NCI-H1417 treated with DMSO at 0.1 percent for 48 hours (cell line): ENCODE measurements at places on chromosomes 5 and 9.

- DNase-seq, result no peak
Measured at GRCh38 chr5:154248691-154249090, 58.2 kb downstream of the GALNT10 start.

GRCh38 chr5:135862086-135862485 lies 27.6 kb downstream of the SLC25A48 start:
- no peak for DNase-seq

GRCh38 chr5:135392256-135392655 lies 6.8 kb downstream of the MACROH2A1 start:
- no peak for DNase-seq

DNA sequence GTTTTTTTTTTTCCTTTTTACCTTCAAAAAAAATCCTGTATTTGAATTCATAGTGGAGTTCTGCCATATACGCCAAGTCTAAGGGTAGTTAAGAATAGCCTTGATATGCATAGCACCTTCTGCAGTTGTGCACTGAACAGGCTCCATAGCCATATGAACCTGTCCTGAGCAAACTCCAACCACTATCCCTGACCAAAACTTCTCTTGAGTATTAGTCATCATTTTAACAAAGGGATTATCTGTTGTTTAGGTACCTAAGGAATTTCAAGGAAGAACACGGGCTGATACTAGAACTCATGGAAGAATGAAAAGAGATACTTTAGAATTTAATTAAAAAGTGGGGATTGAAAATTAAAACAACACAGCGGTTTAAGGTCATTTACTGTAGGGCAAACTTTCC lies 1.9 kb upstream of the FBXO38 start:
- DNase-seq, result no peak

DNA sequence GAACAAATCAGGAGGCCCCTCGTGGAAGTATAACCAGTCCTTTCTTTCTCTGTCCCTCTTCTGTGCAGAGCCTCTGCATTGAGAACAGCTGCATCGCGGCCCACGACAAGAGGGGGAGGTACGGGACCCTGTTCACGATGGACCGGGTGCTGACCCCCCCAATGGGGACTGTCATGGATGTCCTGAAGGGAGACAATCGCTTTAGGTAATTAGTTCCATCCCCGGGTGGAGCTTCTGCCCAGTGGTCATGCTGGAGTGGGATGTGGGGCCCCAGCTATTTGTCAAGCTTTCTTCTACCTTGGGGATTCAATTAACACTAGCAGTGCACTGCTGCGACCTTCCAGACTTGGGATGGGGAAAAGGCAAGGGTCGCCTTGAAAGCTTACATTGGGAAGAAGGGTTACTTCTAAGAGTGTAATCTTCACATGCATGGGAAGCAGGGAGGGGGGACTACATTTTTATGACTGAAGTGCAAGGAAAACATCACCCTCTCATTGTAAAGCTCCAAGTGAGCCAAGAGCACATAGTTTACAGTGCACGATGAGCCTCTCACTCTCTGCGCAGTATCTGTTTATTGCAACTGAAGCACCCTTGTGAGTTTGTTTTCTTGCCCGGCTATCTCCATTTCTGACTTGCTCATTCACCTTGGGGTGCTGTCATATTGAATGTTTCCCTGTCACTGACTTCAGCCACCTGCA lies 27.0 kb downstream of the TGFBI start:
- no peak for DNase-seq

DNA sequence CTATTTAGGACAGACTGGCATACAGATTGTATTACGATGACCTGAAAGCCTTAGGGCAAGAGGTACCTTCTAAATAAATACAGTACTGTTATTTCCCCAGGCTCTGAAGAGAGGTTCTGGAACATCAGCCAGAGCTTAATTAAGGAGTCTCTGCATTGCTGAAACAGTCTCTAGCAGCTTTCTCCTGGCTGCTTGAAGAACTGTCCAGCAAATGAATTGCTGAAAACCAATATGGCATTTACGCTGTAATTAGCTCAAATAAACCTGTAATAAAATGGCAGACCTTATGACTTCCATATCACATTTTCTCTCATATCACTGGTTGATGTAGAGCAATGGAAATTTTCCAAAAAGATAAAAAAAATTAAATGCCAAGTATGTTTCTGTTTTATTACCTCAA lies 636.3 kb downstream of the GABRG2 start:
- no peak for DNase-seq

GRCh38 chr9:121445986-121446385 lies 53.7 kb downstream of the GGTA1 start:
- no peak for DNase-seq

DNA sequence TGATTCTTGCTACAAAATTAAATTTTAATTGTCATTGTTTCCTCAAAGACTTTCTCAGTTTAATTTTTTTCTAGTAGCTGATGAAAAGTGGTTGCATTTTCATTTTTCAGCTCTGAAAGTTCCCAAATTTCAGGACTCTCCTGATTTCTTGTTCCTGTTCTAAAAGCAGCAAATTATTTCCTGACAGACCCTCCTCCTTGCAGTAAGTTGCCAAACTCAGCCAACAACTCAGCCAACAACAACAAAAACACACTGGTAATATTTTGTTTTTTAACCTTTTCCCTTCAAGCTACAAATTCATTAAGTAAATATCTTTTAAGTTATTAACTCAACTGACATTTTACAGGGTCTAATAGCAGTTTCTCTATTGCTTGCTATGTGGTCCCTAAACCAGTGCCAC lies 487.8 kb upstream of the NUDT12 start:
- no peak for DNase-seq

GRCh38 chr9:116572095-116572748 lies 114.9 kb upstream of the TRIM32 start:
- DNase-seq, result no peak

DNA sequence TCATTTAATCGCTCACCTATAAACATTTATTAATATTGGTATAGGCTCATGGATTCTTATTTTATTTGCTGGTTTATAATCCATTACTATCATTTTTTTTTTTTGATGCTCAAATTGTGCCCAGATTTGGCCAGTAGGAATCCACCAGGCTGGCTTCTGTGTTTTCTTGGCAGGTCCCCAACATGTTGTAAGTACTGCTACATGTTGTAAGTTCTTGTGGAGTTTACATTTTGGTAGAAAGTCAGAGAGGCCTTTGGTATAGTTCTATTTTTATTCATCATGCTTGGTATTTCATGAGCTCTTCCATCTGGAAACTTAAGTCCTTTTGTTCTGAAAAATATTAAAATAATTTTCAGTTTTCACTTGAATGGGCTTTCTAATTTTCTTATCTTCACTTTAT lies 47.1 kb downstream of the MAT2B start:
- no peak for DNase-seq

DNA sequence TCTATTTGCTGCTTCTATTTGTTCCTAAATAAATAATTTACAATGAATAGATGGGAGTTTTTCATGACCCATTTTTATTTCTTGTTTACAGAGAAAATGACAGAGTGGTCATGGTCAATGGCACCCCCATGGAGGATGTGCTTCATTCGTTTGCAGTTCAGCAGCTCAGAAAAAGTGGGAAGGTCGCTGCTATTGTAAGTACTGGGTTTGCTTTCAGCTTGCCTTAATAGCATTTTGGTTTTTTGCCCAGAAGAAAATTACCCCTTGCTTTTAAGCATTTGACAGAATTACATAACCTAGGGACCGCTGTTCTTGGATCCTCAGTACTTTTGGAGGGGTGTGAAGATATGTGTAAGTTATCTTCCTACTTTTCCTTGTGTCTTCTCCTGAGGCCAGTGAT lies 44.1 kb downstream of the TJP2 start:
- no peak for DNase-seq

GRCh38 chr5:54528633-54529209 lies 11.2 kb downstream of the SNX18 start:
- DNase-seq, result no peak

- DNase-seq, result no peak
Measured at GRCh38 chr5:4737868-4738267, 402.3 kb upstream of the ADAMTS16 start.

GRCh38 chr5:107860044-107860443 lies 189.3 kb upstream of the EFNA5 start:
- DNase-seq, result no peak
